ENCODE measurements at places on chromosomes 13 and 19.

DNA sequence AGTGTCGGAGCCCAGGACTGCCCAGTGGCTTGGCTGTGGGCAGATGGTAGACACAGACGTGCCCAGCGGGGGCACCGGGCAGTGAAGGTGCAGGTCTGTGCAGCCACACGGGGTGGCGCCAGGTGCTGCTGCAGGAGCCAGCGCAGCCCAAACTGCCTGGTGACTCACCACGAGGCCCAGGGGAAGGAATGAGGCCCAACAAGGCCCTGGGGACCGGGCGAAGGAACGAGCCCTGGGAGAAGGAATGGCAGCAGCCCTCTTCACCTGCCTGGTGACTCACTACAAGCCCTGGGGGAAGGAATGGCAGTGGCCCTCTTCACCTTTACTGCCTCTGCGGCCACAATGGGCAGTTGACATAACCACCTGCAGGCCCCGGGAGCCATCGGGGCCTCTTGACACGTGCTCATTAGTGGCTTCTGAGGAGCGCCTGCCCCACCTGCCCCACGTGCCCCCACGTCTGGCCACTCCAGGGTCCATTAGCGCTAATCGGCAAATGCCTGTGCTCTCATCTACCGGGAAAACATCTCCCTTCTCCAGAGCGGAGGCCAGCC is 9.3 kb downstream of the MED16 start:
- no peak for DNase-seq

DNA sequence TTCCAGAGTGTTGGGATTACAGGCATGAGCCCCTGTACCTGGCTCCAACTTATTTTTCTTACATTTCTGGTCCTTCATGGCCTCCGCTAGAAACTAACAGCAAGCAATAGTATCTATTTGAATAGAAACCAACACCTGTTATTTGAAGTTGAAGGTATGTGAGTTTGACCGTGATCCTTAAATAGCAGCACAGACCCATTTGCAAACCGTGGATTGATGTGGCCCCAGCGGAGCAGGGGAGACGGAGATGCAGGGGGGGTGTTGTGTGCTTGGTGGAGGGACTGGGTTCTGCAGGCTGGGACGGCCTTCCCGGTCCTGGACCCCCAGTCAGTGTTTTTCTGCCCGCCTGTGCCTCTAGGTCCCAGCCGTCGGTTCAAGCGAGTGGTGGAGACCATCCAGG is 16.9 kb downstream of the TMEM150B start:
- no peak for DNase-seq

DNA sequence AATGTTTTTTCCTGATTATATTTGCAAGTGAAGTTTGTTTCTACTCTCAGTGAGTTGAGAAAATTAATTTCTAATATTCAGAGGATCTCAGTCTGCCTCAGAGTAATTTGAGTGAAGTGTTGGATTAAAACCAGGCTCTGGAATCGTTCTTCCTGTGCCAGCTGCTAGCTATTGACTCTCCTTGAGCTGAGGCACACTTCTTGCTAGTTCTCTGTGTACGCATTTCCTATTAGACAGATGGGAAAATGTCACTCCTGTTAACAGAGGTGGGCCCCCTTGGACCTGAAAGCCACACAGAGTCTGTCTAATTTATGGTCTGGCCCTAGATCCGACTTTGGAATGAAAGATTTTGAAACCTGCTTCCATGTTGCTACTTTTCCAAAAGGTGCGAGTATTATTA is 107.6 kb upstream of the RNF113B start:
- peak; percentile 43 for DNase-seq

- no peak for DNase-seq
These were observed 1.6 kb downstream of the ZNF415 start for GRCh38 chr19:53131085-53131590.

DNA sequence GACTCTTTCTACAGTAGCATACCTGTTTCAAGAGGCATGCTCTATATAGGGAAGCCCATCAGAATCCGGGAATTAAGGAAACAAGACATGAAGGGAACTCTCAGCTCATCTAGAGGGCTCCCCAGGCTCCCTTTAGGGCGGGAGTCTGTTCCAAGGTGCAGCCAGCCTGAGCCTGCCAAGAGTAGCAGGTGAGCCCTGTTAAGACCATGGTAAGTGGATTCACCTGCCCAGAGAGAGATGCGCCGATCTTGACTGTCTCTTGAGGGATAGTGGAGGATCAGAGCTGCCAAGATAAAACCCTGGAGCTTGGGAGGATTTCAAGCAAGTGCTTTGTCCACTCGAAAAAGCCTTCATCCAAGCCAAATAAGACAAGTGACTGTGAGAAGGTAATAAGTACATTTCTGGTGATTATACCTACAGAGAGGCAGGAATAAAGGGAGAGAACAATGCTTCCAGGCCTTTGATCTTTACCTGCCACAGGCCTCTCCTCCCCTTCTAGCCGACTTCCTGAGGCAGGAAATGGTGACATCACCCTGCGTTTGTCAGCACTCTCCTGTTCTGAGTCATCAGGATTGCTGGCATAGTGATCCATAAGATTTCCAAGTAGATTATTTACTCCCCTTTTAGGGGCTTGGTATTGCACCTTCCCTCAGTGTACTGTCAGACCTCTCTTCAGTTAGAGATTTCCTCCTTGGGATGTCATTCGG is 31.5 kb downstream of the KLF5 start:
- DNase-seq, result no peak

GRCh38 chr13:51518827-51519226 is 65.4 kb upstream of the WDFY2 start:
- DNase-seq, result peak; percentile 62
